Stimulated activated CD8-positive, alpha-beta memory T cell treated with anti-CD3 and anti-CD28 coated beads, Interleukin-4, amount 100 ng/mL, for 1 hour (primary cell): ENCODE measurements at places on chromosomes 2 and 18.
A peak's percentile ranks its signal among the peaks of the same experiment; 100 is the strongest.

GRCh38 chr18:63263444-63263843 lies 56.1 kb downstream of the BCL2 start:
- DNase-seq, result no peak

GRCh38 chr2:240254337-240255164 lies 114.1 kb upstream of the OTOS start:
- DNase-seq, result no peak

GRCh38 chr2:143422681-143423080 lies 293.5 kb downstream of the ARHGAP15 start:
- no peak for DNase-seq

DNA sequence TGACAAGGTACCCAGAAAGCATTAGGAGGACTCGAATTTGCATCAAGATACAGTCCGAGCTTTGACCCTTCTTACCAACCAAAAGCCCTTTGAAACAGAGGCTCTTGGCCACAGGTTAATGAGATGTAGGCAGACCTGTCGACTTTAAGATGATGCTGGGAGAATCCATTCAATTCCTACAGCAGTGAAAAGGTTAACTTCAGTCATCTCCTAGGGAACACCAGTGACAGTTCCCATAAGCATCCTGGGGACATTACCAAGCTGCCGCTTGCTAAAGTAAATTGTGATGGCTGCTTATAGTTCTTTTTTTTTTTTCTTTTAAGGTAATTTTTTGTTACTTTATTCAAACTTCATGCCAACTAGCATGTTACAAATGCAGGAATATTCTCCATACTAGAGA lies 379.3 kb downstream of the SOX11 start:
- DNase-seq, result no peak

DNA sequence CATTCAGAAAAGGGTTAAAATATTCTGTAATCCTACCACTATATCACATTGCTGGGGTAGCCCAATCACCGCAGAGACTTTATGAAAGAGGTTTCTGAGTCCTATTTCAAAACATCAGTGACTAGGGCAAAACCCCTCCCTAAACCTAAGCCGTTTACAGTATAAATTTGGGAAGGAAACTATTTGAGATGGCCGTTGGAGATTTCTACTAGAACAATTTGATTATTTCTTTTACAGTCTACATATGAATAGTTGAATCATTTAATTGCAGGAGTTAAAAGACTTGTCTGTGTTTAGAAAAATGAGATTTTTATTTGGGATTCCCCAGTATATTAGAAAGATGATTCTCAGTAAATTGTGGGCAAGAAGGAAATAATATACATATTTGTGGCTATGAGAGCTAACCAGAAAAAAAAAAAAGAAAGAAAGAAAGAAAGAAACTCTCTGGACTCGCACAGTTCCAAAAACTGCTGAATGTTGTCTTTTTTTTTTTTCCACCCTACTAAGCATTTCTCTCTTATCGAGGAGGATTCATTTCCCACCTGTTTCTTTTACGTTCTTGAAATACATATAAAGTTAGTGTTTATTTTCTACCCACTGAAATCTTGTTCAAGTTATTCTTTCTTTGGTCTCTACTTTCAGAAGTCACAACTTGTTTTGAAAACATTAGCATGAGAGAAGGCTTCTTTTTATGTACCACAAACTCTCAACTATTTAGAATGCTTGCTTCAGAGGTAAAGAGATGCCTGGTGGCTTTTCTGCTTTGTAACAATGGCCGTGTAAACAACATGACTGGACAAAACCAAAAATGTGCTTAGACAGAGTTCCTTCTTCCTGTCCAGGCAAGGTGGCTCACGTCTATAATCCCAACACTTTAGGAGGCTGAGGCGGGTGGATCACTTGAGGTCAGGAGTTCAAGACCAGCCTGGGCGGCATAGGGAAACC lies 65.9 kb downstream of the BCL2 start:
- DNase-seq, result no peak

DNA sequence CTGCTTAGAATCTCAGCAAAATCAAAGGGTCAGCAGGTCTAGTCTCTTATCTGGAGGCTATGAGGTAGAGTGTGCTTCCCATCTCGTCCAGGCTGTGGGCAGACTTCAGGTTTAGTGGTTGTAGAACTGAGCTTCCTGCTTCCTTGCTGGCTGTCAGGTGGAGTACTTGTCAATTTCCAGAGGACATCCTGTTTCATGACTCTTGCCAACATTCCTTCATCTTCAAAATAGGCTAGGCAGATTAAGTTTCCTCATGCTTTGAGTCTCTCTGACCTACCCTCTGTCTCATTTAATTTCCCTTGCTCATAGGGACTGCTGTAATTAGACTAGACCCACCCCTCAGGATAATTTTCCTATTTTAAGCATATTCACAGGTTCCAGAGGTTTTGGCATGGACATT lies 562.6 kb downstream of the SPAG16 start:
- DNase-seq, result no peak

- no peak for DNase-seq
Observed at GRCh38 chr18:54776282-54776977, 51.8 kb upstream of the RAB27B start.

- no peak for DNase-seq
Observed at GRCh38 chr2:3317871-3318590, 59.6 kb downstream of the EIPR1 start.

GRCh38 chr2:37215250-37215649 lies 16.1 kb downstream of the CEBPZ start:
- no peak for DNase-seq

DNA sequence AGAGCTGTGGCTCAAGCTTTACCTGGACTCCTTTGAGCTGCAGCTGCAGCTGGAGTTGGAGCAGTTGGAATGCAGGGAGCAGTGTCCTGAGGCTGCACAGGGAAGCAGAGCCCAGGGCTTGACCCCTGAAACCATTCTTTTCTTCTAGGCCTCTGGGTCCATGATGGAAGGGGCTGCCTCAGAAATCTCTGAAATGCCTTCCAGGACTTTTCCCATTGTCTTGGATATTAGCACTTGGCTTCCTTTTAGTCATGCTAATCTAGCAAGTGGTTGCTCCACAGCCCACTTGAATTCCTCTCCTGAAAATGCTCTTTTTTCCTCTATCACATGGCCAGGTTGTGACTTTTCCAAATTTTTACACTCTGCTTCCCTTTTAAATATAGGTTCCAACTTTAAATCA lies 108.6 kb upstream of the RNF152 start:
- no peak for DNase-seq

DNA sequence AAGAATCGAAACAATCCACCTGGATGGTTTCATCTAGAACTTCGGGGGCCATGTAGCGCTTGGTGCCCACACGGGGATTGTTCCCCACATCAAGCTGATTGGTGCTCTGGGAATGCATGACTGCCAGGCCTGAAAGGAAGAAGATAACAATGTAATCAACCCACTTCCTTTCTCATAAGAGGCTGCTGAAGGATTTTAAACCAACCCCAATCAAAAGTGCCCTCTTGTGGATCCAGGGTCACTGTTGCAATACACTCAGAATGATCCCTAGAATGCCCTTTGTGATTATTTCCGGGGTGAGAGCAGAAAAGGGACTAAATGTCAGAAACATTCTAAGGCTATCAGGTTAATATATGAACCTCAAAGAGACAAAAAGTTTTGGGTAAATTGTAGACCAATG lies 115.2 kb downstream of the ACVR1 start:
- DNase-seq, result no peak

GRCh38 chr2:122098306-122098705 lies 342.9 kb downstream of the TSN start:
- DNase-seq, result no peak

DNA sequence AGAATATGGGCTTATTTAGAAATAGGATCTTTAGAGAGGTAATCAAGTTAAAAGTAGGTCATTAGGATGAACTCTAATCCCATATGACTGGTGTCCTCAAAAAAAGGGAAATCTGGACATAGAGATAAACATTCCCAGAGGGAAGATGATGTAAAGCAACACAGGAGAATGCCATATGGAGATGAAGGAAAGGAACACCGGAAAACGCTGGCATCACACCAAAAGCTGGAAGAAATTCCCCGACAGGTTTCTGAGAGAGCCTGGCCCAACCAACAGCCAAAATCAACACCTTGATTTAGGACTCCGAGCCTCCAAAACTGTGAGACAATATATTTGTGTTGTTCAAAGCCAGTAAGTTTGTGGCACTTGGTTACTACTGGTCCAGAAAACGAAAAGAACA lies 296.7 kb downstream of the DSEL start:
- no peak for DNase-seq

DNA sequence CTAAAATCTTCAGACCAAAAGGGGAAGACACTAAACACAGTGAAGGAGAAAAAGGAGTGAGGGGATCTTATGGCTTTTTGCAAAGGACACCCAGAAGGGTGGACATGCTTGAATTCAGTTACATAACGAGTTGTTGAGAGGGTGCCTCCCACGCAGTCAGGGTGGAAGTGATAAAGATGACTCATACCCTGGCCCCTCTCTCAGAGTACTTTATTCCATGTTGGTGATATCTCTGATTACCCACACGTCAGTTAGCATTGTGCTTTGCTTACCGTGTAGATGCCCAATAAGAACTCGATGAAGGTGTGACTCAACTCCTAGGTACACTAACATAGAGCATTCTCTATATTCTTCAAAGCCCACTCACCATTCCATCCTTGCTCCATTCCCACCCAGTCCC lies 44.4 kb downstream of the EN1 start:
- no peak for DNase-seq

DNA sequence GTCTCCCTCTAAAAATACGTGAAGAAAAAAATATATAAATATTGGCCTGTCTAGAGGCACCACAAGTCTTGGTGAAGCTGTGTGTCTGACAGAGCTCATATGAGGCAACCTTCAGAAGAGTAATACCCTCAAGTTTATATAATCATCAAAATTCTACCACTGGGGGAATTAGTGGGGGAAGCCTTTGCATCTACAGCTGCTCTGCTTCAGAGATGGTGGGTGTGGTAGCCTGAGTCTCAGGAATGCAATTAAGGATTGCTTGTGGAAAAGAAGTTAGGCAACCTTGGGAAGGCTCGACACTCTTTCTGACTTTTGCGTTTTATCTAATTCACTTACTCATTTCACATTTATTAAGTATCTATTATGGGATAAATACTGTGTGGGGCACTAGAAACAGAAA lies 17.4 kb downstream of the TPGS2 start:
- no peak for DNase-seq

GRCh38 chr2:37551783-37552182 lies 119.7 kb downstream of the CDC42EP3 start:
- DNase-seq, result no peak

DNA sequence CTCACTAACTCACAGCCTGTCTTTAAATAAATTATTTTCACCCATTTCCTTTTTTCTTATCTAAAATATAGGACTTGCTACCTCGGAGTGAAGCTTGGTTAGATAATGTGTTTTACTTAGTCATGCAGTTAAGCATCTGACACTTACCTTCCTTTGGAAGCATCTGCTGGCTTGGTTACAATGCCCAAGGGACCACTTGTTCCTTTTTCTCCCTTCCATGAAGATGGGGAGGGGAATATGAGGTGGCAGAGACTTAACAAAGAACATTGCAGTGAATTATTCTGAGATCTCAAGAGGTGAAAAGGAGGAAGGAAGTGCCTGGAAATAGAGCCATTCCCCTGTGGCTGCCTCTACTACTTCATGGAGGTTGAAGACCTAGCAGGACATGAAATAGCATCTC lies 145.4 kb upstream of the FOSL2 start:
- DNase-seq, result no peak

DNA sequence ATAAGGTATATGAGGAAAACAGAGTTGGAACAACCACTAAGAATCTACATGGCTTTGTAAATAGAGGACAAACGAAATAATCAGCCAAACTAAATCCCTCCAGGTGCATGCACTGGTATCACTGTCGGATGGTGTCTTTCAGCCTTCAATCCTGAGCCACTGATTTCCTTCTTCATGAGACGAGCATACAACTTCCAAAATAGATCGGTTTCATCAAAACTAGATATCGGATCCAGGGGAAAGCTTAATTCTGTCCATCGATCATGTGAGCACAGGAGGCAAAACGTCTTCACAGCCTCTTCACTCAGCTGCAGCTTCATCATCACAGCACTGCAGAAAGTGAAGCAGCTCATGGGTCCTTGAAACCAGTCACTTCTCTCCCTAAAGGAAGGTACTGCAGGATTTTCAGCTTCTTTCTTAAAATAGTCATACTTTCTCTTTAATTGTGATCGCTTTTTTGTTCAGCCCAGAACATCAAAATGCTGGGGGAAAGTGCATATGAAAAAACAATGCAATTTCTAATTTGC lies 80.5 kb downstream of the DTNB start:
- no peak for DNase-seq

DNA sequence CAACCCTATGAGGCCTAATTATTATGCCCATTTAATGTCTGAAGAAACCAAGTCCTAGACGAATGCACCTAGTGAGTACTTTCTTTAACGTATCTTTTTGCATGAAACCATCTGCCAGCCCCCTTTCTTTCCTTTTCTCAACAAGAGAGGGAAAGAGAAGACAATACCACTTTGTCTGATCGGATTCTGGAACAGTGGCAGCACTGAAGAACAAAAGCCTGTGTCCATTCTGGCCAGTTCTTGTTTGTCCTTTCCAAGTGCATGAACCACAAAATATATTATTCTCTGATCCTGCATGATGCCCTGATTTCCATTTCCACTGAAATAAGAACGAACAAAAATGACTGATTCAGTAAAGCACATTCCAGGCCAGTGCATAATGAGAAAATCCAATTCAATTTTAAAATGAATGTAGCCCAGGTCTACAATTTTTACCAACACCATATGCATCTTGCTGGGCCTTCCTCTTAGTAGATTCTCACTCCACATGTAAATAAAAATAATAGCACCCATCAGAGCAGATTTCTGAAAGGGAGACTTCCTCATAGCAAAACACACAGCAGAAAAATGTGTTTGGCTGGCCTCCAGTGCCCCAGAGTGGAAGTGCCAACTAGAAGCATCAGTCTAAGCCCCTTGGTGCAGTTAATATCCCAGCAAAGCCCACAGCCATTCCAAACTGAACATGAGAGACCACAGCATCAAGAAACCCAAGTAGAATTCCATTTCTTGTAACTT lies 422.6 kb upstream of the ID2 start:
- DNase-seq, result no peak

DNA sequence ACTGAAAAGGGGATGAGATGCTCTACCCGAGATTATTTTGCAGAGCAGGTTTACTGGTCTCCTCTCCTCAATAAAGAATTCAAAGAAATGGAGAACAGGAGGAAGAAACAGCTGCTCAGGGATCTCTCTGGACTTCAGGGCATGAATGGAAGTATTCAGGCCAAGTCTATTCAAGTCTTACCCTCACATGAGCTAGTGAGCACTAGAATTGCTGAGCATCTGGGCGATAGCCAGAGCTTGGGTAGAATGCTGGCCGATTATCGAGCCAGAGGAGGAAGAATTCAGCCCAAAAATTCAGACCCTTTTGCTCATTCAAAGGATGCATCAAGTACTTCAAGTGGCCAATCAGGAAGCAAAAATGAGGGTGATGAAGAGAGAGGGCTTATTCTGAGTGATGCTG lies 60.0 kb downstream of the PIKFYVE start:
- DNase-seq, result no peak

- DNase-seq, result peak; percentile 33
Observed at GRCh38 chr18:58615140-58616132, 13.5 kb downstream of the ALPK2 start.

- DNase-seq, result no peak
Observed at GRCh38 chr2:150410809-150411208, 76.7 kb downstream of the RND3 start.

- no peak for DNase-seq
Observed at GRCh38 chr2:56314796-56315195, 131.0 kb downstream of the CCDC85A start.
